Thoracic aorta (tissue), 2 donors: ENCODE measurements at places on chromosomes 3 and 15. TPM values are rescaled to one million over a fixed set of nuclear protein-coding genes. Genes with fewer than 3 reads are reported as not detected.

Gene CPLX3
- total RNA-seq, result not detected

- no peaks in the 10 kb centered on the region for H3K36me3 ChIP-seq
- DNase-seq, result no peak
- no peak overlapping the region for H3K27ac ChIP-seq
- no peak overlapping the region for H3K4me3 ChIP-seq
- H3K4me1 ChIP-seq, result no peaks in the 10 kb centered on the region
These were observed 31.1 kb downstream of the PLA2G4D start for GRCh38 chr15:42063122-42063848.

GRCh38 chr3:37944391-37944842, 46.2 kb upstream of the VILL start:
- H3K4me1 ChIP-seq, result peaks cover 28% of the 10 kb centered on the region
- no peaks in the 10 kb centered on the region for H3K27me3 ChIP-seq
- no peak for DNase-seq

Gene PTPRG
- total RNA-seq, result 154 TPM

DNA sequence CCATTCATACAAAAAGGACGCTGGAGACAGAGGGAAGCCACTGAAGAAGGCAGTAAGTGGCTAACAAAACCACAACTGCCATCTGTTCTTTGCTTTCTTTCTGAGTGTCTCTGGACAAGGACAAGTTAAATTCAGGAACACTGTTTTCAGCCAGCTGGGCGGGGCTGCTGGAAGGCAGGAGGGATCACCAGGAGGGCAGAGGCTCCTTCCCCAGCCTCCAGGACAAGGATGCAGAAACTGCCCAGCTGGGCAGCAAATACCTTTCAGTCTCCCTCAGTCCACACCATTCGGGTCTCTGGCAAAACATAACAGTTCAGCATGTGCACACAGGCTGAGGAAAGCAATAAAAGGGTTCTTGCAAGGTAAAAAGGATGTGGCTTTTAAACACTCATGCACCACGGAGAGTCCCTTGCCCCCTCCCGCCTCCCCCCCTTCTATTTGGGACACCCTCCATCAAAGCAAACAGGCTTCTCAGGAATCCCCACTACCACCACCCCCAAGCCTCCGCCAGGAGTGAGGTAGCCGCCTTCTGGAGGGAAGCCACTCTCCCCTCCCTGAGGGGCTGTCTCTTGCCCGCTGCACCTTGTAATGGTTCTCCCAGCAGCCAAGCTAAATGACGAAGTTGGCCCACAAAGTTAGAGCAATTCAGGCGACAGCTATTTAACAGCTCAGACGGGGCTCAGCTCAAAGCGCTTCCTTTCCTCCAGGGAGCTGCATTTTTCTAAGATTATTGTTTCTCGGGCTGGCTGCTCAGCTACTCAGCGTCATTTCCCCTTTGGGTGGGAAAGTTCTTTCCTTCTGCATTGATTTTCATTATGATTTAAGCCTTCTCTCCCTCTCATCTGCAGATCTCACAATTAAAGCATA, 3.8 kb downstream of the HEG1 start:
- DNase-seq, result peak; percentile 34
- peak overlapping the region; percentile 93 for H3K27ac ChIP-seq
- no peaks in the 10 kb centered on the region for H3K27me3 ChIP-seq
- peaks cover 64% of the 10 kb centered on the region for H3K4me1 ChIP-seq

Gene TM6SF1
- total RNA-seq, result 9.1 TPM

- H3K4me3 ChIP-seq, result no peak overlapping the region
- H3K27ac ChIP-seq, result no peak overlapping the region
- H3K36me3 ChIP-seq, result no peaks in the 10 kb centered on the region
- H3K27me3 ChIP-seq, result no peaks in the 10 kb centered on the region
These were observed 647.4 kb downstream of the NR2F2 start for GRCh38 chr15:96977886-96978285.

- H3K4me3 ChIP-seq, result peak overlapping the region; percentile 80
- H3K36me3 ChIP-seq, result no peaks in the 10 kb centered on the region
These were observed 1.0 kb downstream of the LEKR1 start for GRCh38 chr3:156826896-156827882.

GRCh38 chr15:101039461-101039860, 120.3 kb downstream of the LRRK1 start:
- peak overlapping the region; percentile 46 for H3K27ac ChIP-seq
- peaks cover 7% of the 10 kb centered on the region for H3K4me1 ChIP-seq

Gene PSTPIP1
- total RNA-seq, result 24.5 TPM

DNA sequence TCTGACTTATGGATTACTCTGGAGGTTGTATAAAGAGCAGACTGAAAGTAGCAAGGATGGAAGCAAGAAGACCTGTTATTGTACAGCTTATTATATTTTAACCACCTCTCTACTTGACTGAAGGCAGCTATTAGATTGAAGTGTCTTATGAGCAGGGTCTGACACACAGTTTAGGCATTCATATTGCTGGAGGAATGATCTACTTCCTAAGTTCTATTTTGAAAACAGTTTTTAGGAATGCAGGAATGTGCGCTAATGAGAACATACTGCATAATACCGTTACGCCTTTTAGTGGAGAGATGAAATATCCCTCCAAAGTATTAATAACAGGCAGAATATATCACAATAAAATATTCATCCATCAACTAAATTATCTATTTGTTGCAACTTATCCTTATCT, 193.3 kb downstream of the ISL2 start:
- no peaks in the 10 kb centered on the region for H3K27me3 ChIP-seq
- DNase-seq, result no peak
- H3K4me3 ChIP-seq, result no peak overlapping the region
- H3K36me3 ChIP-seq, result no peaks in the 10 kb centered on the region
- H3K4me1 ChIP-seq, result no peaks in the 10 kb centered on the region
- H3K27ac ChIP-seq, result no peak overlapping the region

- H3K27me3 ChIP-seq, result no peaks in the 10 kb centered on the region
- H3K27ac ChIP-seq, result peak overlapping the region; percentile 28
- DNase-seq, result no peak
- no peak overlapping the region for H3K4me3 ChIP-seq
These were observed 20.5 kb downstream of the BOC start for GRCh38 chr3:113231827-113232253.

- H3K4me3 ChIP-seq, result no peak overlapping the region
- H3K27me3 ChIP-seq, result no peaks in the 10 kb centered on the region
- DNase-seq, result no peak
- no peaks in the 10 kb centered on the region for H3K36me3 ChIP-seq
- no peak overlapping the region for H3K27ac ChIP-seq
These were observed 215.3 kb upstream of the CGNL1 start for GRCh38 chr15:57160823-57161560.

Gene PLA2G4E
- total RNA-seq, result not detected

DNA sequence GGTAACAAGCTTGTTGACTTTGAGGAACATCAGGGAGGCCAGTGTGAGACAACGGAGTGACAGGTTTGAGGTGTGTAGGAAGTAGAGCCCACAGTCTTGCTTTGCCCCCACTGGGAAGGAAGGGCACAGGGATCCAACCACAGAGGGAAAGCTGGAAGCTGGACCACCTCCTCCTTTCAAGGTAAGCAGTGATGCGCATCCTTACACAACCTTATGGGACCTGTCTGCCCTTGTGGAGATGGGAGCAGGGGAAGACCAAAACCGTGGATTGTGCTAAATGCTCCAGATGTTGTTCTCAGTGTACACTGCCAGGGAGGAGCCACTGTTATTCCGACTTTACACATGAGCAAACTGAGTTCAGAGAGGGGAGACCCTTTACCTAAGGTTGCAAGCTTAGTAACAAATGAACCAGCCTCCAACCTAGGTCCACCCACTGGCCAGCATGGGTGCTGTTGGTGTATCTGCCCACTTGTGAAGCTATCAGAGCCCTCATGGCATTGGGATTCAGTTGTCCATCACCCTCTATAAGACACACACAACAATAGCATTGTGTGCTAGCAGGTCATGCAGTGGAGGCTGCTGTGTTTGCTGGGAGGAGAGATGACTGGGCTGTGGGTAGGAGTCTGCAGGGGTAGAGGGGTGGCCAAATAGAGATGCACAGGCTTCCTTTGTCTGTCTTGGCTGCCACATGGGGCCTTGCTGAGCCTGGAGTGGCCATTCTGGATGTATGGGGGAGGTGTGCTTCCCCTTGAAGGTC, 586 bp upstream of the LSMEM2 start:
- no peak for DNase-seq
- no peak overlapping the region for H3K4me3 ChIP-seq
- H3K4me1 ChIP-seq, result peaks cover 16% of the 10 kb centered on the region
- H3K27me3 ChIP-seq, result no peaks in the 10 kb centered on the region
- peak overlapping the region; percentile 25 for H3K27ac ChIP-seq
